ENCODE measurements at places on chromosomes 11 and 22.

DNA sequence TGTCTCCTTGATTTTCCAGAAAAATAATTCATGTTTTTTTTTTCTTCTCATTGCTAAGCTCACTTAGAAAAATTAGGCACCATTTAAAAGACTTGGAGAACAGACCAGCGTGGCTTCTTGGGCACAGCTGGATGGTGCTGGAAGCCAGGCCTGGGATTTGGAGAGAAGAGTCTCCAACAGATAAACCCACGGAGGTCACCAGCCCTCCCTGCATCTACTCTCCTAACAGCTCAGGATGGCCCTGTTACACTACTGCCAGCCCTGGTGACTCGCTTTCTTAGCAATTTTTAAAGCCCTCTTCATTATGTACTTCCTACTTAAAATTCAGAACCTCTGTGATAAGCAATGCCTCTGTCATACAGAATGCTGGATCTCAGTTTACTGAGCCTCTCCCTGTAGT is 1.7 kb downstream of the PTH start:
- DNase-seq: no peak

GRCh38 chr11:93529707-93530467 is 13.3 kb downstream of the SMCO4 start:
- no peak for DNase-seq

- no peak for DNase-seq
Measured at GRCh38 chr11:129259931-129260348, 67.8 kb upstream of the ARHGAP32 start.

- DNase-seq: no peak
Measured at GRCh38 chr11:124194293-124195188, 11.4 kb downstream of the OR10D3 start.

DNA sequence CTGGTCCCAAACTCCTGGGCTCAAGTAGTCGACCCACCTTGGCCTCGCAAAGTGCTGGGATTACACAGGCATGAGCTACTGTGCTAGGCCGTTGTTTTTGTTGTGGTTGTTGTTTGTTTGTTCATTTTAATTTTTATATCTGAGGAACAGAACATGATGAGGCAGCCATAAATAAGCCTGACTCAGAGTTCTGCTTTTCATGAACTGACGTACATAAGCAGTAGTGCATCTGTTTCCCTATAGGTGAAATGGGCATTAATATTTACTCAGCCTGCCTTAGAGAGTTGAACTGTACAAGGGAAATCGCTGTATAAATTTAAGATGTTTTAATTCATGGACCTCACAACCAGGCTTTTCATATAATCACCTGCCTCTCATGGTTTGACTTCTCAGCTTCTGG is 80.5 kb downstream of the PDHX start:
- no peak for DNase-seq

DNA sequence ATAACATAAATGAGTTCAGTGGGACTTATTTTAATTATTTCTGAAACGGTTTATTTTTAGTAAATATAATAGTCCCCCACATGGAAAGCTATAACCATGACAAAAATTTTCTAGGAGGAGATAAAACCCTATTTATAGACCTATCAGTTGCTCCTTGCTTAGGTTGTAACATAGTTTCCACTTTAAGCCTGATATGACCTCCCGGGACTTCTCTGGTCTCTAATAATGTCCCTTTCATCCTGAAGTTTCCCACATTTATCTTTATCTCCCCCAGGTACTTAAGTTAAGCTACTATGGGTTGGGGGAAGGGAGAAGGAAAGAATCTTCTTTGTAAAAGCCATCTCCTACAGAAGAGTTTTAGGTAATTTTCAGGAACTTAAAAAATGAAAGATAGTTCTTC is 117.7 kb downstream of the RBFOX2 start:
- DNase-seq: no peak

GRCh38 chr11:107359701-107360100 is 97.9 kb downstream of the CWF19L2 start:
- DNase-seq: no peak

- no peak for DNase-seq
Measured at GRCh38 chr22:36330655-36331305, 57.0 kb downstream of the MYH9 start.

- peak; percentile 4 for DNase-seq
Measured at GRCh38 chr22:49502126-49502826, 325.4 kb downstream of the BRD1 start.

- no peak for DNase-seq
Measured at GRCh38 chr22:43881091-43882061, 10.4 kb downstream of the PNPLA5 start.

DNA sequence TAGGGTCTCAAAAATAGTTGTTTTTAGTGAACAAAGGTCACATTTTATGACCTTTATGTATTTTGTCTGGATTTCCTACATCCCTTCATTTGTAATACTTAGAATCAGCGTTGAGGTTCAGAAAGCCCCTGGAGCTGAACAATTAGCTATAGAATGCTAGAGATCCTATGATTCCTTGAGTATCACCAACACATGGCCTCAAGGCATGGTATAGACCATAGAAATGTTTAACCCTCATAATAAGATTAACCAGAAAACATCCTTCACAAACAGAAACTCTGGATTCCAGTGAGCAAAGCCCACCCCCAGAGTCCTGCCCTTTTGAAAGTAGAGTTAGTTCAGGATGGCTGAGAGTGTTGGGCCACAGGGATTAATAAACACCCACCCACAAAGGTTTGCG is 77.3 kb downstream of the CYB5R2 start:
- DNase-seq: no peak

DNA sequence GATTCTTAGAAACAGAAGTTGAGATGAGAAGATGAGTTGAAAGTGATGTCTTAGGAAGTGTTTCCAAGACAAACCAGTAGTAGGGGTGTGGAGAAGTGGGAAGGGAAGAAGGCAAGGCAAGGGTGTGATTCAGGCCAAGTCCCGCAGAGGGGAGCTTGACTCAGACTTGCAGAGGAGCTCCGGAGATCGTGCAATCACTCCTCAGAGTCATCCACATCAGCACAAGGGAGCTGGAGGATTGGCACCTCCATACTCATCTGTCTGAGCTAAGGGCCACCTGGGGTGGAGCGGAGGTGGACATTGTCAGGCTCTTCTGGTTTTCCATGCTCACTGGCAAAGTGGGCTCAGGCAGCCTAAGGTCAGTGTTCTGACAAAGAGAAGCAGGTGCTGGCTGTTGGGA is 44.4 kb downstream of the CHRDL2 start:
- DNase-seq: no peak

- DNase-seq: no peak
Measured at GRCh38 chr11:69040581-69041260, 8.0 kb upstream of the TPCN2 start.

- no peak for DNase-seq
Measured at GRCh38 chr11:29100967-29101366, 915.9 kb downstream of the KCNA4 start.

- no peak for DNase-seq
Measured at GRCh38 chr22:20469110-20469868, 26.3 kb downstream of the KLHL22 start.

GRCh38 chr11:128304666-128305485 is 282.5 kb downstream of the ETS1 start:
- no peak for DNase-seq

GRCh38 chr11:121194731-121195596 is 93.9 kb downstream of the TECTA start:
- DNase-seq: peak; percentile 15

GRCh38 chr11:64893194-64894069 is 15.0 kb upstream of the EHD1 start:
- DNase-seq: no peak

DNA sequence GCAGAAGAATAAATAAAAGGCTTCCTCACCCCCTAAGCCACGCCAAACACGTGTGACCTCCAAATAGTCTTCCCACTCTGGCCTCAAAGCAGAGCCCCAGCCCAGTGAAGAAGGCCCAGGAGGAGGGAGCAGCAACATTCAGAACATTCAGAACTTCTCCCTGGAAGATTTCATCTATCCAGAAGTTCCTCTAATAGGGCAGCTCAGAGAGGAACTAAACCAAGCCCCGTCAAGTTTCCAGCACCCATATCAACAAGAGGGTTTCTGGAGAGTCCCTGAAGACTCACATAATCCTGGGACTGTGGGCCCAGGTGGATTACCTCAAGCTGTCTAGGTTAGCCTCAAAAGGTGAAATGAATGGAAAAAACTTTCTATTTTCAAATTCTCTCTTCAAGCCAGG is 39.4 kb downstream of the PC start:
- no peak for DNase-seq

- DNase-seq: no peak
Measured at GRCh38 chr22:49968313-49968830, 7.8 kb downstream of the PIM3 start.

DNA sequence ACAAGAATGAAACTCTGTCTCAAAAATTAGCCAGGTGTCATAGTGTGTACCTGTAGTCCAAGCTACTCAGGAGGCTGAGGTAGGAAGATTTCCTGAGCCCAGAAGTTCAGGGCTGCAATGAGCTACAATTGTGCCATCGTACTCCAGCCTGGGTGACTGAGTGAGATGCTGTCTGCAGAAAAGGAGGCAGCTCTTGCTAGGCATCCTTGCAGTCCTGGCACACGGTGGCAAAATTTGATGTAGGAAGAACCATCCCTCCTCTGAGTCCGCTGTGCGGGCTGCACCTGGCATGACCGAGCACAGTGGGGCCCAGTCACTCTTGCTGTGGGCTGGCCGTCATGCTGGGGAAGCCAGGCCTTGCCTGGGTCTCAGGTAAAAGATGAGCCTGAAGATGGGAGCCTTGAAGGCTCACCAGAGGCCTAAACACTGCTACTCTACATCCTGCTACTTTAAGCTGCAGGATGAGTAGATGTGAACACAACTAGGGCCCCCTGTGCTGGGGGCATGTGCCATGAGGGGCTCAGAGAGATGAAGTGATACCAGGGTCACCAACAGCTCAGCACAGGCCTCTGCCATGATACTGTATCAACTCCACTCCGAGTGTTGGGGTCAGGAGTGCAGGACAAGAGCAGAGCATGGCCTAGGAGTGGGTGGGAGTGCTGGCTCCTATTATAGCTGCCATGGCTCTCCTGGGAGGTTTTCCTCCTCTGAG is 18.6 kb downstream of the CDC45 start:
- no peak for DNase-seq

DNA sequence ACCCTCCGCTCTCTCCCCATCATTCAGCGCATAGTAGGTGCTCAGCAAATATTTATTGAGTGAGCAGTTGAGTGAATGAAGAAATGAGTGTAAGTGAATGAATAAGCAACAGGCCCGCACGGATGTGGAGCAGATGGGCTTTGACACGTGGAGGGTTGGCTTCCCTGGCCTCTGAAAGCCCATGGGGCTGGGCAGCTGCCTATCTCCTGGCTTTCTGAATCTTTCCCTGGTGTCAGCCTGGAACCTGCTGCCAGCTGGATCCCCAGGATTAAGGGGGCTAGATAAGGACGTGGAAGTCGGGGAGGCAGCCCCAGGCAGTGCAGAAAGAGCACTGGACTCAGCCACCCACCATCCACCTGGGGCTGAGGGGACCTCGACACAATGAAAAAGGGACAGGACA is 12.6 kb downstream of the IL2RB start:
- DNase-seq: no peak

- DNase-seq: no peak
Measured at GRCh38 chr22:21069375-21069774, 23.6 kb downstream of the LRRC74B start.

GRCh38 chr11:110737593-110737992 is 25.4 kb upstream of the ARHGAP20 start:
- no peak for DNase-seq

- DNase-seq: no peak
Measured at GRCh38 chr11:75333807-75334140, 17.7 kb downstream of the ARRB1 start.

DNA sequence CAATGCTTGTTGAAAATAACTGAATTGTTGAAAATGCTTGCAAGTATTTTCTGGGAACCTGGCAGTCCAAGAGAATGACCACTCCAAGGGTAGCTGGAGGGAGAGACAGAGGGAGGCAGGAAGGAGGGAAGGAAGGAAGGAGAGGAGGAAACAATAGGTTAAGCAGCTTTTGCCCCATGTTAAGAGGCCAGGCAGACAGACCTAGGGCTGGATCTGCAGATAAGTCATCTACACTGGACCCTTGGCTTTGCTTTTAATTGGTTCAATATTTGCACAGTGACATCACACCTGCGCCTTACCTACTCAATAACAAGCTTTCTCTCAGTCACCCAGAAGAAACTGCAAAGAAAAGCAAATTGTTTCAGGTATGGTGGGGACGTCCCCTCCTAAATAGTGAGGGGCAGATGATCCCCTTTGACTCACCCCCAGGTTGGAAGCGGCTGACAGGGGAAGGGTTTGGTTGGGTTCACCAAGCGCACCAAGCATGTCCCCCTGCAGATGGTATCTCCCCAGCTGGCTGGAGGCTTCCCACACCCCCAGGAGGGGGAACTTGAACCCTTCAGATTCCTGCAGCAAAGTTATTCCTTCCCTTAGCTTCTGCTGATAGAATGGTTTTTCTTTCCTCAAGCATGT is 24.3 kb downstream of the MYH9 start:
- no peak for DNase-seq

- no peak for DNase-seq
Measured at GRCh38 chr11:15765530-15765929, 590.8 kb downstream of the SOX6 start.

- DNase-seq: no peak
Measured at GRCh38 chr11:88327462-88328143, 9.9 kb downstream of the CTSC start.

DNA sequence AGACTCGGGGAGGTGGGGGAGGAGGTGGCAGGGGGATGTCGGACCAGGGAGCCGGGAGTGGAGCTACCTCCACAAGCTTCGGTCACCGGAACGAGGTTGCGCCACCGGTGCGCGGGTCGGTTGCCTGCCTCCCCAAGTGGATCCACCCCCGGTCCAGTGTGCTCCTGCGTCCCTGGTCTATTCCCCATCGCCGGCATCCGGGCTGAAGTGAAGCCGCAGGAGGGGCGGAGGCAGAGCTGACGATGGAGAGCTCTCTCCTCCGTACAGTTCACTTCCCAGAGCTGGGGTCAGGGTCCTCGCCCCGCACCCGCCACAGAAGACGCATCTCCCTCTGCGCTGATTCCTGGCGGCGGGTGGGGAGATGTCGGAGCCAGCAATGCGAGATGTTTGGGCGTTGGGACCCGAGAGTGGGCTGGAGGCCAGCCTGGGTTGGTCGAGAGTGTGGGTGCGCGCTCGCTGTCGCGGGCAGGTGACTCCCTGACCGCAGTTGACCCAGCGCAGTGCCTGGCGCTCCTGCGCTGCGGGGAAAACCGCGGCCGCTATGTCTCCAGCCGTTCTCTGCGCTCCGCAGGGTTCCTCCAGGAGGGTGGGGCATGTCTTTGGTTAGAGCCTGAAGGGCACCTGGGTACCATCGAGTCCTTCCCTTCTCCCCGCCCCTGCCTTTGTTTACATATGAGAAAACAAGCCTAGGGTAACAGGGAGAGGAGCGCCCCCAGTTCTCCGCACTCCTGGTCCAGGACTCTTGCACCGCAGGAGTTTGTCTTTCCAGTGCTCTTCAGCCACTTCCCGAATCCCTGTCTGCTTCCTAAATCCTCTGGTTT is 1.7 kb downstream of the C11orf96 start:
- DNase-seq: no peak

- no peak for DNase-seq
Measured at GRCh38 chr11:61079416-61080150, 22.7 kb upstream of the CD5 start.

DNA sequence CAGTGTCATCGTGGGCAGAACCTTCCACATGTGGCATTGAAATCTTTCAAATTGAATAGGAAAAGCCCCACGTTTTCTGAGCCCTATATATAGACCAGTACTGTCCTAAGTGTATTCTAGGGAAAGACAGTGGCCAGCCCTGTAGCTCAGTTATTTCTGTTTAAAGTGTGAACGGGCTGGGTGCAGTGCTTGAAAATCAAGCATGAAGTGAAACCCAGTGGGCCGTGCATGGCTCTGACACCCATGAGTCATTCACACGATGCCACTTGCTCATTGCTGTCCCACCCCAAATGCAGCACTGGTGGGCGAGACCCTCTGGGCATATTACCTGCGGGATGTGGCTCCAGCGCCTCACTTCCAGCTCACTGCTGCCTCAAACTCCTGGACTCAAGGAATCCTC is 29.8 kb upstream of the CCDC188 start:
- DNase-seq: no peak

Data from stimulated activated CD4-positive, alpha-beta T cell treated with anti-CD3 and anti-CD28 coated beads, Interleukin-12 subunit alpha, Interleukin-12 subunit beta, amount 100 ng/mL, for 4 hours (primary cell).